ELR (cell line): ENCODE measurements at places on chromosomes 3 and 15.

DNA sequence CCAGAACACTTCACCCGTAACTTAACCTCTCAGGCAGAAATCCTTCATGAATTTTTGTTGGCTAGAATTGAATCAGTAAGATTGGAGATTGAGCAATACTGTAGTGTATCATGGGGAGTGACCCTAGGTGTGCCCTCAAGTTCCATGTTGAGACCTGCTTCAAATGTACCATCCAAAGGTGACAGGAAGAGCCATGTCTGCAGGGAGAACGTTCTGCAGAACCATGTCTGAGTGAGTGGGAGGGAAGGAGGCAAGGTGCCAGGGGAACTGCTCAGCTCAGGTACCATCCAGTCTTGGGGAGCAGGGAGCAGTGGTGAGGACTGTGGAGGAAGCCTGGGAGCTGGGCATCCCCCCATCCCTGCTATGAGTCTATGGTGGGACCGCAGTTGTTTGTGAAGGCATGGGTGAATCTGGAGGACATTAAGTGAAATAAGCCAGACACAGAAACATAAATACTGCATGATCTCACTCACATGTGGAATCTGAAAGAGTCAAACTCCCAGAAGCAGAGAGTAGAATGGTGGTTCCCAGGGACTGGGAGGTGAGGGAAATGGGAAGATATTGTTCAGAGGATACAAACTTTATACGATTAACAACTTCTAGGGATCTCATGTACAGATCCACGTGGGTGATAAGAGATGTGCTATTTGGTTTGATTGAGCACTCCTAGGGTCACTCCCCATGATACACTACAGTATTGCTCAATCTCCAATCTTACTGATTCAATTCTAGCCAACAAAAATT is 23.3 kb downstream of the CFAP161 start:
- DNase-seq, result no peak

- no peak for DNase-seq
These were observed 34.6 kb upstream of the CDIN1 start for GRCh38 chr15:36544518-36545466.

DNA sequence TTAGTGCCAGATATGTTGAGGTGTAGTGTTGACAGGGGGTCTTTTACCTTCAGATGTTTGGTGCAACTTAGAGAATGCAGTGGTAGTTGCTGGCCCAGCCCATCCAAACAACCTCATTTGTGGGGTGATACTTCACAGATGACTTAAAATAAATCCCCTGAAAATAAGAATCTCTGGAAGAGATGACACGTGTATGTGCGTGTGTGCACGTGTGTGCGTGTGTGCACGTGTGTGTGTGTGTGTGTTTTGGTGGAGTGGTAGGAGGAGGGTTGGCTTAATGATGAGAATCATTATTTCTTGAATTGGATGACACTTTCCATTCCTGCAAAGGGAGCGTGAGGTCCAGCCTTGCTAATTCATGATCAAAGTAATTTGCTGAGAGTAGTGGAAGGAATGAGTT is 31.9 kb downstream of the SNRPN start:
- DNase-seq, result no peak

DNA sequence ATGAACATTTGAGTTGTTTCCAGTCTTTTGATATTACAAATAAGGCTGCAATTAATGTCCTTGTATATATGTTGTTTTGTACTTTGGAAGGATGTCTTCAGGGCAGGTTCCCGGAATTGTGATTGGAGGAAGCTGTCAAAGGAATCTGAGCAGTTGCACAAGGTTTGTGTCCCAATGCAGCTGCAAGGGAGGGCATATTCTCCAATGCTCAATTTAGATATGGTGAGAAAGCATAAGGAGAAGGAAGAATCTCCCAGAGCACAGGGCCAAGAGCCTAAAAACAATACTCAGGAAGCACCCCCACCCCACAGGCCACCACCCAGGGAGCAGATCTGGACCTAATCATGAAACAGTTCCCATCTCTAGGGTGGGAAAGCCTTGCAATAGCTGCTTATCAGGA is 228.0 kb upstream of the LRRFIP2 start:
- DNase-seq, result no peak

GRCh38 chr3:179991104-179991503 is 45.6 kb downstream of the PEX5L start:
- DNase-seq, result peak; percentile 13
